ENCODE measurements at places on chromosomes 1 and 21.

- no peak for DNase-seq
Observed at GRCh38 chr1:225554216-225554812, 98.6 kb downstream of the ENAH start.

- no peak for DNase-seq
Observed at GRCh38 chr1:203288400-203288799, 16.9 kb upstream of the BTG2 start.

- DNase-seq, result no peak
Observed at GRCh38 chr1:226871636-226872327, 1.4 kb downstream of the PSEN2 start.

DNA sequence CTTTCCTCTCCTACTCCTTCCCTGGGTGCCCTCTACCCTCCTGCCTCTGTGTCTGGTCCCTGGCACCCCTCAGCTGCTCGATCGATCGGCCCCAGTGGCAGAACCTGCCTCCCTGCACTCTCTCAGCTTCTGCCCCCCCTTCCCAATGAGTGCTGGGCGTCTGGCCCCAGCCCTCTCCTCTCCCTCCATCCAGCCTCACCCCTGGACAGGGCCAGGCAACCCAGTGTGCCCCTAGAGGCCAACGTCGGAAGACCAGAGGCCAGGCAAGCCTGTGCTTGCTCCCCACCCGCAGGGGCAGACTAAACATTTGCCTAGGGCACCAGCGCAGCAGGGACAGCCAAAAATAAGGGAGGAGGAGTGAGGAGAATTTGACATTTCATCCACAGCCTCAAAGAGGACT is 43.5 kb downstream of the LGR6 start:
- DNase-seq, result peak; percentile 77

DNA sequence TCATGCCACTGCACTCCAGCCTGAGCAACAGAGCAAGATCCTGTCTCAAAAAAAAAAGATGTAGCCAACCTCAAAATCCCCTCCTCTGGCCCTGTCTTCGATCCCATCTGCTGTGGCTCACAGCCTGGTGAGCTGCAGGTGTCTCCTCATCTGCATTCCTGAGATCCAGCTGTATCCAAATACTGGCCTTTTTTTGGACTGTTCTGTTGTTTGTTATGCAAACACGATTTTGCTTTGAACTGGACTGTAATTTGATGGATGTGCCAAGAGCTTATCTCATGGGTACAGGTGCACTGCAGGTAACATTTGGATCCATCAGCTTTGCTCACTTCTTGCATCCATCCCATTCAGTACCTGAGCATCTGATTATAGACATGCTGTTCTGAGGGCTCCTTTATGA is 14.1 kb upstream of the FAM43B start:
- no peak for DNase-seq

- DNase-seq, result no peak
Observed at GRCh38 chr1:24009406-24009805, 29.3 kb upstream of the SRSF10 start.

- no peak for DNase-seq
Observed at GRCh38 chr1:209766051-209766450, 10.2 kb downstream of the TRAF3IP3 start.

- no peak for DNase-seq
Observed at GRCh38 chr1:60573121-60573520, 499.6 kb upstream of the C1orf87 start.

DNA sequence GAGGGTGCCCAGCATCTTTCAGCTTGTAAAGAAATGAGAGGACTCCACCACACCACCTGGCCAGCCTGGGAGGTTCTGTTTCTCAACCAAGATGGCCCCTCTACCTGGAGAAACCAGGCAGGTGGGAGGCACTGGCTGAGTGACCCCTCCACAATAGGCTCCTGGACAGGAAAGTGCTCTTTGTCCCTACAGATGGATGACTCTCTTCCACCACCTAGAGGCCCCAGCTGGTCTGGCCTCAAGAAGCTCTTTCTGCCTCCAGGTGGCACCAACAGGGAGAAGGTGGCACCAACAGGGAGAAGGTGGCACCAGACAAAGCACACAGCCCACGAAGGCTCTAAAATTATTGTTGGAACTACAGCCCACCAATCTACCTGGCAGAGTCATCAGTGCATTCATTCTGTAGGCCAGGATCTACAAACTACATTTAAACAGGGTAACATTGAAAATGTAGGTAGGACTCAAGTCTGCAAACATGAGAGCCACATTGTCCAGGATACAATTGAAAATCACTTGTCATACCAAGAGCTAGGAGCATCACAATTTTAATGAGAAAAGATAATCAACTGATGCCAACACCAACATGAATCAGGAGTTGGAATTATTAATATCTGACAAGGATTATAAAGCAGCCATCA is 14.4 kb downstream of the TMPRSS3 start:
- DNase-seq, result peak; percentile 17

DNA sequence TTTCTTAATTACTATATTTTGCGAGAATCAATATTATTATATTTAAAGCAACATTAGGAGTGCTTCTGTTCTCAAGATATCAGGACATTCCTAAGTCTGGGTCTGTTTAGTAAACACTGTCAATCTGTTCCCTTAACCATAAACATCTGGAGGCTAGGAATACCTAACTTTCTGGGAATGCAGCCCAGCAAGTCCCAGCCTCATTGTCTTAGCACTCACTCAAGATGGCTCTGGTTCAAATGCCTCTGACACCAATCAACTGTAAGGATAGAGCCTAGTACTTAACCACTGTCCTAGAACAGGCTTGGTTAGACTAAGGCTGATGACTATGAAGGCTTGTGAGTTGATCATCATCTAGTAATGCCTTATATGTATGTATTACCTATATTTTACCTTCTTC is 61.5 kb downstream of the TNN start:
- no peak for DNase-seq

- no peak for DNase-seq
Observed at GRCh38 chr21:37276377-37276776, 9.2 kb upstream of the VPS26C start.

GRCh38 chr1:151720554-151720953 is 768 bp upstream of the RIIAD1 start:
- no peak for DNase-seq

- no peak for DNase-seq
Observed at GRCh38 chr1:47915677-47916353, 81.4 kb downstream of the TRABD2B start.

DNA sequence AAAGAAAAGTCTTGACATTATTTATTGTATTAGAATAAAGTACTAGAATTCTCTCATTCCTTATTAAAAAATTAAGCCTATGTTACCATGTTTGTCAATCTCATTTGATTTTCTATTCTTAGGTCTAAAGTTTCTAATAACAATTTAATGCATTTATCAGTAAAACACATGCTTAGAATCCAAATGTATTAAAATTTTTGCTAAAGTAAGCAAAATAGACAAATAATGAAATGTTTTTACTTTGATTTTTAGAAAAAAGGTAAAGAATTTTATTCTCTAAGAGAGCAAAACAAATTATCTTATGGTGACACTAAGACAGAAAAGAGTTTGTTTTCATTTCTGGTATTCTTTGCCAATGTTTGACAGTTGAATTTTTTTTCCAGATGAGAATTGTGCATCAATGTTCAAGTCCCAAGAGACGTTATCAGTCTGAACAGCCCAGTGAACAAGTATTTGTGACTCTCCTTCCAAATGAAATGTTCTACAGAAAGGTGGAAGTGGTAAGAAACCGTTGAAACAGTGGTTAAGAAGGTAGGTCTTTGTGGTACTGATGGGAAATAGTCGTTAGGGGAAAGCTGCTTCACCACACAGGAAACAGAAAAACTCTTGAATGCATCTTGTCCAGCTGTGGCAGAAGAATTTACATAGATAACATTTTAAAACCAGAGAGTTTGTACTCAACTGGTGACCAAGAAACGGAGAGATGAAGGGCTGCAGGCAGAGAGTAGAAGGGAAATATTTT is 402.5 kb downstream of the PTPRC start:
- no peak for DNase-seq

DNA sequence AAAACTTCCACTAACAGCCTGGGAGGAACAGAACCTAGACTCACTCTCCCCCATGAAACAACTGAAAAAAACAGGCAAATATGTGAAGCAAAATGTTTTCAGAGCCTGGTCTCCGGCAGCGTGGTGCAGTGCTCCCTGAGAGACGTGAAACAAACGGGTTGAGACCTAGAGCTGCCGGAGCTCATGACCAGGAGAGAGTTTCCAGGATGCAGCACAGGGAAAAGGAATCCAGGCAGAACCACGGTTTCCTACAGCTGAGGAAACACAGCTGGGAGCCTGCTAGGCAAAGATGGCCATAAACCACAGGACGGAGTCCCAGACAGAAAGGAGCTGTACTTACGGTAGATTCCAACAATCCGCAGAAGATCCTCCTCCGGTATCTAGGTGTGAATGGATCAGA is 20.2 kb upstream of the SLC19A1 start:
- DNase-seq, result no peak

DNA sequence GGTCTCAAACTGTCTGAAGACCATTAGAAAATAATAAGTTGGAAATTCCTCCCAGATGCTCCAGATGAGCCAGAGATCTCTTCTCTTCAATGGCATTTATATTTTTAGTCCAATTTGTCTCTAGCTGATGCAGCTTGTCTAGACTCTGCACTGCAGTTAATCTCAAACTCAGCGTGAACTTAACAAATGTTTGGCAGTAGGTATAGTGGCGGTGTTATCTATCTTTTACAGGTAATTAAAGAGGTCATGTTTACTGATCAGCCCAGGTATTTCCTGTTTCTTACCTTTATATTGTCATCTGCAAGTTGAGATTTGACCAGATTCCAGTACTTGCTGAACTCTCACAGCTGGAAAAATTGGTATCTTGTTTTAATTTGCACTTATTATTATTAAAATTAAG is 1024.5 kb upstream of the ADGRL2 start:
- no peak for DNase-seq

Data from endothelial cell (in vitro differentiated cells).